ENCODE measurements at places on chromosomes 12 and 14. TPM values are rescaled to one million over a fixed set of nuclear protein-coding genes. Genes with fewer than 3 reads are reported as not detected.

DNA sequence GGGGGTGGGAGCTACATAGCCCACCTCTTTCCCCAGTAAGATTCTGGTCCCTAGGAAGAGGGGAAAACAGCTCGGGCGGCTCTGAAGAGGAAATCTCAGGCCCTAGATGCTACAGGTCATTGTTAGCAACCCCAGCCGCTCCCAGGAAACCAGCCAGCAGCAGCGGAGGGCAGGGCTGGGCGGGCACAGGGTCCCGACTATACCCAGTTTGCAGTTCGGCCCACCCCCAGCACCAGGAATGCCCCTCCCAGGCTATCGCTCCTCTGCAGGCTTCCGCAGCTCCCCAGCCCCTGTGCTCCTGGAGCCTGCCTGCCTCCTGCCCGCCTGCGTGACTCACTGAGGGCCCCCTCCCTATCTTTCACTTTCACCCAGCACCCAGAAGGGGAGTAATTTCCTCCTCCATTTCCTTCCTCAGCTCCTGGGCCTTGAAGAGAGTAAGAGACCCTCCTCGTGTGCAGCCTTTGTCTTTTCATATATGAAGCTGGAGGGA is 27.2 kb upstream of the PNMA1 start:
- peak; percentile 85 for DNase-seq

Gene ITGA7
- 606 TPM for total RNA-seq

DNA sequence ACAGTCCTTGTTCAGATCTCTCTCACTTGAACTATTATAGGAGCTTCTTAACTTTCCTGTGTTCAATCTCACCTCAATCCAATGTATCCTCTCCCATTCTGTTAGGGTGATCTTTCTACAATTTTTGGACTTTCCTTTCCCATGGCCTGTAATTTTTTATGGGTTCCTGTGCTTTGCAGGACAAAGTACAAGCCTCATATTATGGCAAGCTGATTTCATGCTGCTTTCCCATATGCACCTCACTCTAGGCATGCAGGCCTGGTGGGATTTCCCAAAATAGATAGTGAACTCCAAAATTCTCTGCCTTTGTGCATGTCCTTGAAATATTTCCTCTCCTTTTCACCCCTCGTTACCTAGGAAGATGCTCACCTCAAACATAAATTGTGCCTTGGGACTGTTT is 499.4 kb downstream of the NAV3 start:
- DNase-seq = no peak

DNA sequence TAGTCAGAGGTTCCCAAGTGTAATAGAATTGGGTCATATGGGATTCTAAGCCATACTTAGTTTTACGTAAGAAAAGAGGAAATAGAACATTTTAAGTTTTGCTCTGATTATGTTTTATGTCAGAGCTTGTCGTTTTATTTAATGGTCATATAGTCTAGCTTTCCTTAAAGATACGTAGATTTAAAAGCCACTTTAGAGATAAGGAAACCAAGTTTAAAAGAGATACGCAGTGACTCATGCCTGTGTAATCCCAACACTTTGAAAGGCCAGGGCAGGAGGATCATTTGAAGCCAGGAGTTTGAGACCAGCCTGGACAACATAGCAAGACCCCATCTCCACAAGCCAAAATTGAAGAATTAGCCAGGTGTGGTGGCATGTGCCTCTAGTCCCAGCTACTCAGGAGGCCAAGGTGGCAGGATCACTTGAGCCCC is 19.5 kb downstream of the MAPK1IP1L start:
- no peak for DNase-seq

- no peak for DNase-seq
Observed at GRCh38 chr14:23735394-23735793, 99.2 kb downstream of the DHRS2 start.

GRCh38 chr12:68157380-68157779 is 2.2 kb downstream of the IFNG start:
- DNase-seq = no peak

- DNase-seq = peak; percentile 40
Observed at GRCh38 chr12:53743266-53744129, 8.3 kb downstream of the CISTR start.

DNA sequence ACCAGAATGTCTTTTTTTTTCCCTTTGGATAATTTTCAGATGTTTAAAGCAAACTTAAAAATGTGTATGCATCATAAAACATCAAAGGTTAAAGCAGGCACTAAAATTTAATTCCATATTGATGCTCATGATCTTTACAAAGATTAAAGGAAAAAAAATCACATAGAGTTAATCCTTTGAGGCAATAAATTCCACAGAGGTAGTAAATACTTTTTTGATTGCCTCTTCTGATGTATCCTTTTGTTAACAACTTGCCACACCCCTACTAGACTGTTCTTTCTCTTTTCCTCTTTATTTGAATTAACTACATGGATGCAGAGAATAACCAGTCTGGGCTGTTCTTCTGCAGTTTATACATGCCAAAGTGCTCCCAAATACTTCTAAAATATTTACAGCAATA is 45.2 kb upstream of the KCNJ8 start:
- DNase-seq = no peak

- no peak for DNase-seq
Observed at GRCh38 chr14:38238878-38239277, 17.0 kb downstream of the CLEC14A start.

Gene MOK
- 18.4 TPM for total RNA-seq

Gene DEPDC4
- total RNA-seq = 0.54 TPM

DNA sequence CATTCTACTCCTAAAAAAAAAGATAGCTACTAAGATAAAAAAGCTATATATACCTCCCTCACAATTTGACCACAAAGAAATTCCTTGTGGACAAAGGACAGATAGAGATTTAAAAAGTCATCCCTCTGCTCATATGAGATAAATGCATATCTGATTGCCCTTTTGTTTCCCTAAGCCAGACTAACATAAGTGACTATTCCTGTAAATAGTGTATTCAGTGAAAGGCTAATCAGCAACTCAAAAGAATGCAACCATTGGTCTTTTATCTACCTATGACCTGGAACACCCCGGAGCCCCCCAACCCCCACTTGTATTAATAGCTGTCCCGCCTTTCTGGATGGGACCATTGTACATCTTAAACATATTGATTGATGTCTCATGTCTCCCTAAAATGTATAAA is 6.3 kb upstream of the TMPO start:
- DNase-seq = no peak

GRCh38 chr12:132456944-132457495 is 32.9 kb upstream of the FBRSL1 start:
- DNase-seq = peak; percentile 2

- no peak for DNase-seq
Observed at GRCh38 chr12:127363392-127363791, 903.6 kb upstream of the TMEM132C start.

DNA sequence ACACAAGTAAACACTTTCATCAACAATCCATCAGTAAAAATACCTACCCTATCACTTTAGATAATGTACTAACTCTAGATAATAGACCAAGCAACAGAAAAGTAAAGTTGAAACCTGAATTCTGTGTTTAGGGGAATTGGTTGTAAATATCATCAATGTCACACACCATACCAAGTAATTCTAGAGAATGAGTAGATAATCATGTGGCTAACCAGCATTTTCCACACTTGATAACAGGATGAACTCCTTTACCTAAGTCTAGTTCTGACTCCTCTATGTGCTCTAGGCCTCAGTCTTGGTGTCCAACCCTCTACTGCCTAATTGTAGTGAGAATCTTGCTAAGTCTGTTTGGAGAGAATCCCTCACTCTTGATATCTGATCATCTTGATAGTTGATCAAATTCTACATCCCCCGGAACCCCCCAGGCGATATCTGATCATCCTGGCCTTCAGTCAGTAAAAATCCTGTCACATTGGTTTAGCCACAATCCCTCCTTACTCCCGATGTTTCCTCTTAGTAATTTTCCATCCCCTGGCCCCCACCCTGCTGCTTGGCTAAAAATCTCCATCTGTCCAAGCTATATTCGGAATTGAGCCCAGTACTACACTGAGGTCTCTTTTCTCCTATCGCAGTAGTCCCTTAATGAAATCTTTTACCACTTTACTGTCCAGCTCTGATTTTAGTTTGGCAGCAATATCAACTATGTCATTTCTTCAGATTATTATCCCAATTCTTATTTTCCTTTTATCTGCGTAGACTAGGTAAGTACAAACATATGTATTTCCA is 3.4 kb upstream of the SLCO1A2 start:
- no peak for DNase-seq

DNA sequence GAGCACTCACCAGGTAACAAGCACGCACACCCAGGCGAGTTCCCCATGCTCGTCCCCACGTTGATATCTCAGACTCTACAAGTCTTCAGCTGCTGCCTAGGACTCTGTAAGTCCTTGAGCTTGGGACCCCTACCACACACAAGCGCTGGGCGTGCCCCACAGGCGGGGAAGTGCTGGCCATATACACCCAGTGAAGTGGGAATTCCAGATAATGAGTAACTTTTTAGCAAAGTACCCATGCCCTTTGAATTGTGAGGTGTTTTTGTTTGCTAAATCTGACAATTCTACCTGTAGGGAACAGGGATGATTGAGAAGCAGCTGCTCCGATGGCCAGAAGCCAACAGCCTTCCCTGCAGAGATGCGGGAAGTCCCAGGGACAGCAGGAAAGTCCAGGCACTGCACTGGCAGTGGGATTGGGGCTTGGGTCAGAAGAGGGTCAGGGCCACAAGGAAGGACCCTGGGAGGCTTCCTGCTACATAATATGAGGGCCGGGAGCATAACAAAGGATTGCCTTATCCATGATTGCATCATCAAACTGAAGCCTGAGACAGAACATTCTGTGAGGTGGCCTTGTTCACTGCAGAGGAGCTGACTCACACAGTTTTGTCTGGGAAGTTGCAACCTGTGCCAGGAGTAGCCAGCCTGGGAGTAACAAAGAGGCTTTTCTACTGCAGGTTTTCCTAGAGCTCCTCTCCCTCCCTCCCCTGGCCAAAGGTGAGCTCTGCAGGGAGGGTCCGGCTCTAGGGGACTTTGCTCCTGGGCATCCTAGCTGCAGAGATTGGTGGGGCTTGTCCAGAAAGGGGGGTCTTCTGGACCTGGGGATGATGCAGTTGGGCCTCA is 13.2 kb upstream of the SERPINA3 start:
- DNase-seq = peak; percentile 69

Gene BCL11B
- total RNA-seq = 0.25 TPM

Gene OVCH1
- total RNA-seq = 0.12 TPM

Gene BCAT1
- total RNA-seq = 5.1 TPM

GRCh38 chr12:108595711-108596647 is 1.9 kb downstream of the TMEM119 start:
- no peak for DNase-seq

DNA sequence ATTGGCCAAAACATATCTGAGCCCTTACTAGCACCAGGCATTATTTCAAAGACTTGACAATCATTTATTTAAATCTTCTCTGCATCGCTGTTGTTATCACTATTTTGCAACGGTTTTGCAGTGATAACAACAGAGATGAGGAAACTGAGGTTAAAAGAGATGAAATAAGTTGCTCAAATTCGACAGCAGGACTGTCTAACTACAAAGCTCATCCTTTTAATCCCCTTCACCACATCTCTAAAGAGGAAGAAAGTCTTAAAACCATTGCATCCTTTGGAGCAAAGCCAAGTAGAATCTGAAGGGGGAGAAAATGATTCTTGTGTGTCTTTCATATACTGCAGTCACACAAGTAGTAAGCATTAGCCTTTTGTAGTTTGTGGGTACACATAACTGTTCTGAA is 14.8 kb upstream of the ETNK1 start:
- no peak for DNase-seq

DNA sequence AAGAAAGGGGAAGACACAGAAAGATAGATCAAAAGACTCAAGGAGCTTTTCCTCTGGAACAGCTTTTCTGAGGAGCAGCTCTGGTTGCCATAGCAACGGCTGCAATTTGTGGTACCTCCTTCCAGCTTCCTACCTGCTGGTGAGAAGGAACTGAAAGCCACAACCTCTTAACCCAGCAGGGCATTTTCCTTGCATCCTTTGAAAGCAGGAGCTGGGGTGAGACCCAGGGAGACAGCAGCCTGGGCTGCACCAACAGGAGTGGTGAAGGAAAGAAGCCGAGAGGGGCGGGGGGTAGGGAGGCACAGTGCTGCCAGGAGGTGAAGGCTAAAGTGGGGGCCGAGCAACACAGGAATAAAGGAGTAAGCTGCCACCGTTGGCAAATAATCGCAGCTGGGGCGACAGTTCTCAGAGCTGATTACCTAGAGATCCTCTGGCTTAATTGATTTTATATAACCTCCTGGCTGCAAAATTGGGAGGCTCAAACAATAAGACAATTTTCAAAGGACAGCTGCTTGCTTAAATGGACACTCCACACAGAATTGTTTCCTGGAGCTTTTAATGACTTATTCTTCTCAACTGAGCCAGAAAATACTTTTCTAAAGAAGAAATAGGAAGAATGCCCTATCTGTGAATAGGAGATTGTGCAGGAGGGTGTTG is 129.4 kb downstream of the RPAP3 start:
- no peak for DNase-seq

DNA sequence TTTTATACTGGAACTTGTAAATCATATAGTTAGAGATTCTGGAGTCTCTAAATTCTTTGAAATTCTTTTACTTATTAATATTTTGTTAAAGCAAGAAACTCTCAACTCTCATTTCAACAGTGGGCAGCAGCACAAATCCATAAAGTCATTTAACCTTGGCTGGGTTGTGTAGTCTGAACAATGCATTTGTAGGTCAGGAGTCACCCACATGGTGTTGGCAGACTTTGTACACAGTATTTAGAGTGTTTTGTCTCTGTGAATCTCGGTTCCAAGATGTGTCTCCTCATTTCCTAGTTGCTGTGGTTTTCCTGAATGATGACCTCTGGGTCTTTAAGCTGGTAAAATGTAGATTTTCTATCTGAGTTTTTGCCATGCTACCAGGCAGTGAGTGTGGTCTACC is 20.8 kb upstream of the STRAP start:
- no peak for DNase-seq

Gene KRT7
- total RNA-seq = not detected

Gene SOX5
- total RNA-seq = 14.3 TPM

DNA sequence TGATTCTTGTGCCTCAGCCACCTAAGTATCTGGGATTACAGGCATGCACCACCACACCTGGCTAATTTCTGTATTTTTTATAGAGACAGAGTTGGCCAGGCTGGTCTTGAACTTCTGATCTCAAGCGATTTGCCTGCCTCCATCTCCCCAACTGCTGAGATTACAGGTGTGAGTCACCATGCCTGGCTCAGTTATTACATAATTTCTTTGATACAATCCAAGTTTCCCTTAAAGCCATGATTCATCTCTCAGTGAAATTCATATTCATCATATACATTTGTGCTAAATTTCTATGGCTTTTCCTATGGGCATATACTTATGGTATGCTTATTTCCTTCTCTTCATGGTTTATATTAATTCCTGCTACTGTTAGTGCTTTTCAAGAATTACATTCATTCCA is 29.1 kb upstream of the PZP start:
- DNase-seq = no peak

DNA sequence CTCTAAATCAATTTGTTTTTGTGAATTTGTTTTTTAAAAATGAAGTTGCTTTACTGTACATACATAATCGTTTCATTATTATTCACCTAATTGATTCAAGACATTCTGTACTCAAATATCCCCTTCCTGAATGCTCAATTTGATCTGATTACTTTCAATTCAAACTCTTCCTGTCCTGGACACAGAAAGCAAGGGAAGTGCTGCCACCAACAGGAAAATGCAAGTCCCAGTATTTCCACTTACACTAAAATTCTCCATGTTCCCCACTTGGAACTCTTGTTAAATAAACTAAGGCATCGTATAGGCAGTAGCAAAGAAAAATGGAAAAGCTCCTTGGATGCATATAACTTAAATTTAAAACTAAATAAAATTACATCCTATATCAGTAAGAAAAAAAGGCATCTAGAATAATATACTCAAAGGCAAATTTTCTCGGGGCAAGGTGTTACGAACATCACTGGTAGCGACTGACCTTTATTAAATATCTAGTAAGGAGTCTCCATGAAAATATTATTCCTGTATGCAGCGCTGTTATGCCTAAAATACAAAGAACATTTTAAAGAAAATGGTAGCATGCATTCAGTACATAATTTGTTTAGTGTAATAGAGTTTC is 72.0 kb upstream of the DBX2 start:
- no peak for DNase-seq

Measured in right cardiac atrium (tissue), 5 donors.